ENCODE measurements at places on chromosomes 2 and 18. TPM values are rescaled to one million over a fixed set of nuclear protein-coding genes. Genes with fewer than 3 reads are reported as not detected.
A peak's percentile ranks its signal among the peaks of the same experiment; 100 is the strongest.

IL37 gene
- not detected for total RNA-seq

DNA sequence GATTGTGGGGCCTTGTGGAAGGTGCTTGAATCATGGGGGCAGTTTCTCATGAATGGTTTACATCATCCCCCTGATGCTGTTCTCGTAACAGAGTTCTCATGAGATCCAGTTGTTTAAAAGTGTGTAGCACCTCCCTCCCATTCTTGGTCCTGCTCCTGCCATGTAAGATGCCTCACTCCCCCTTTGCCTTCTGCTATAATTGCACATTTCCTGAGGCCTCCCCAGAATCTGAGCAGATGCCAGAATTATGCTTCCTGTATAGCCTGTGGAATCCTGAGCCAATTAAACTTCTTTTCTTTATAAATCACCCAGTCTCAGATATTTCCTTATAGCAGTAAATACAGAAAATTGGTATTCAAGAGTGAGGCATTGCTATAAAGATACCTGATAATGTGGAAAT lies 15.6 kb upstream of the WDR75 start:
- DNase-seq = no peak

- no peak for DNase-seq
Observed at GRCh38 chr18:44743631-44744030, 62.9 kb downstream of the SETBP1 start.

DNA sequence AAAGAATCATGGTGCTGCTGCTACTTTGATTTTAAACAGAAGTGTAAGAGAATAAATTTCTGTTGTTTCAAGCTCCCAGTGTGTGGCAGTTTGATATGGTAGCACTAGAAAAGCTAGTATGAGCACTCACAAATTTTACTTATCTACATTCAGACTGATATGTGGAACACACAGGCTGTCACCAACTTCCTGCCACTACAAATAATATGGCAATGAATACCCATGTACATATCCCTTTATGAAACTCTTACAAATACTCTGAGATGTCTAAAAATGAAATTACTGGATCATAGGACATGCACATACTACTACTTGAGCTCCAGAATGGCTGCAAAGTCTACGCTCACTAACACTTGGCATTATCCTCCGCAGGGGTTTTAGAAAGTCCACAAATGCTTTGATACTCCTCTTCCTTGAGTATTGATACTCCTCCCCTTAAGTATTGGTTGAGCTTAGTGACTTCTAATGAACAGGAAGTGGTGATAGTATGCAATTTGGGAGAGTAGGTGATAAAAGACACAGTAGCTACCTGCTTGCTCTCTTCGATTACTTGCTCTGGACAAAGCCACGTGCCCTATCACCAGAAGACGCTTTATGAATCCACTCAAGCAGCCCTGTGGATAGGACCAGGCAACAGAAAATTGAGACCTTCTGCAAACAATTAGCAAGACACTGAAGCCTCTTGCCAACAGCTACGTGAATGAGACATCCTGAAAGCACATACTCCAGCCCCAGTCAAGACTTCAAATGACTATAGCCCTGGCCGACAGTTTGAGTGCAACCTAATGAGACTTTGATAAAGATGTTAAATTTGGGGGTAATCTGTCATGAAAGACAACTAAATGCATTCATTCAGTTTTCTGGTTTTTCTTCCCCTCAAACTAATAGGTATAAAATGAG lies 35.4 kb downstream of the FBXO11 start:
- no peak for DNase-seq

DNA sequence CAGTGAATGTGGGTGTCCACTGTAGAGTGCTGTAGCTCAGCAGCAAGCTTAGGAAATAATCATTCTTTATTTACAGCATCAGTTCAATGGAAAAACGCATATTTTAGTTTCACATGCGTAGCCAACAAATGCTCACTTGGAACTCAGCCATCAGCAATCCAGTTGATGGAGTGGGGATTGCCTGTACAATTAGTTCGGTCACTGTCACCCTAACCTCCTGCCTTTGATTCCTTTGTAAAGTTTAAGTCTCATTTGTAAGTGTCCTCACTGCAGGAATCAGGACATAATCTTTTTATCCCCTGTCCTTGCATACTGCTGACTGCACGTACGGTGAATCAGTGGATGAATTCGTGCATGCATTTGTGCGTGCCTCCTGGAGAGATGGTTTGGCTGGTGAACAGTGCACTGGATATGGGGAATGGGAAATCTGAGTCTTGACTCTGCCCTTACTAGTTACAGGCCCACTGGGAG lies 55.9 kb downstream of the RAB31 start:
- DNase-seq = no peak

PROC gene
- not detected for total RNA-seq

KIF5C gene
- total RNA-seq = 6.4 TPM

GRCh38 chr2:160752475-160753330 lies 259.1 kb upstream of the RBMS1 start:
- DNase-seq = no peak

DNA sequence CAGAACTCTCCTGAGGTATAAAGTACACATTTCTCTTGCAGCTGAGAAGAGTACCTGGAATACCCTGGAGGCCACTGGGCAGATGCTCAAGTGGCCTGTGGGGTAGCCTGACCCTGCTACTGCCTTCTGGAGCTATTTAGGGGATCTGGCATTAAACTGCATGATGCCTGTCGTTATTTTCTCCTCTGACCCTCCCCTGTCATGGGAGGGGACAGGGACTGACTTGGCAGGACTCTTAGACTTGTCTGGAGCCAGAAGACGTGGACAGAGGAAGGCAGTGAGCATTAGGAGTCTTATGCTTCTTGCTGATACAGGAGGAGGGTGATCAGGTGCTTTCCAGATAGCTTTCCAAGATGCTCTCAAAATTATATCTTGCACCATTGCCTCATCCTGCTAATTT lies 24.8 kb downstream of the CNRIP1 start:
- no peak for DNase-seq

DNA sequence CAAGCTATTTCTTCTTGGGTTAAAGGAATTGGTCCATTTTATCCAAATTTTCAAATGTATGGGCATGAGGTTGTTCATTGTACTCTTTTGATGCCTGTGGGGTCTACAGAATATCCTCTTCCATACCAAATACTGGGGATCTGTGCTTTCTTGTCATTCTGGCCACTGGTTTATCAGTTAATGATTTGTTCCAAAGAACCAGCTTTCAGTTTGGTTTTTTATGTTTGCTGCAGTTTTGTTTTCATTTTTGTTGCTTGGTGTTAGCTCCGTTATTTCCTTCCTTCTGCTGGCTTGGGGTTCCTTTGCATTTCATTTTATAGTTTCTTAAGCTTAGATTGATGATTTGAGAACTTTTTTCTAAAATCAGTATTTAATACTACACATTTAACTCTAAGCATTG lies 45.5 kb downstream of the SLC66A2 start:
- DNase-seq = no peak

CD8A gene
- 502 TPM for total RNA-seq

DNA sequence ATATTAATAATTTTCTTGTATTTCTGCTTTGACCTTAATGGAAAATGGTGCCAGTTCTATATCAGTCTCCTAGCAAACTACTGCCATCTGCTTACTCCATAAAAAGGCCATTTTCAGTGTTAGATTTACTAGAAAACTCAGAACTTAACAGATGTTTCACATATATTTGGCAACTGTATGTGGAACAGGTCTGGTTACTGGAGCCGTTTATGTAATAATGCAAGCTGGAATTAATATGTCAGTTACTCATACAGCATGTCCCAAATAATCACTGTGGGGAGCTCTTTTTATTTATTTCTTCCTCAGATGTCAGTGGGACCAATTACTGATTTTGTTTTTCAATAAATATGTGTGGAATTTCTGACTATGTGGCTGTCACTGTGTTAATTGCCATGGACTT lies 1247.6 kb downstream of the CNTNAP5 start:
- no peak for DNase-seq

- DNase-seq = peak; percentile 46
Observed at GRCh38 chr18:2970772-2971659, 41.9 kb downstream of the LPIN2 start.

Measured in CD8-positive, alpha-beta T cell (primary cell).